OCI-M1 (cell line): ENCODE measurements at places on chromosomes 5 and 9.

DNA sequence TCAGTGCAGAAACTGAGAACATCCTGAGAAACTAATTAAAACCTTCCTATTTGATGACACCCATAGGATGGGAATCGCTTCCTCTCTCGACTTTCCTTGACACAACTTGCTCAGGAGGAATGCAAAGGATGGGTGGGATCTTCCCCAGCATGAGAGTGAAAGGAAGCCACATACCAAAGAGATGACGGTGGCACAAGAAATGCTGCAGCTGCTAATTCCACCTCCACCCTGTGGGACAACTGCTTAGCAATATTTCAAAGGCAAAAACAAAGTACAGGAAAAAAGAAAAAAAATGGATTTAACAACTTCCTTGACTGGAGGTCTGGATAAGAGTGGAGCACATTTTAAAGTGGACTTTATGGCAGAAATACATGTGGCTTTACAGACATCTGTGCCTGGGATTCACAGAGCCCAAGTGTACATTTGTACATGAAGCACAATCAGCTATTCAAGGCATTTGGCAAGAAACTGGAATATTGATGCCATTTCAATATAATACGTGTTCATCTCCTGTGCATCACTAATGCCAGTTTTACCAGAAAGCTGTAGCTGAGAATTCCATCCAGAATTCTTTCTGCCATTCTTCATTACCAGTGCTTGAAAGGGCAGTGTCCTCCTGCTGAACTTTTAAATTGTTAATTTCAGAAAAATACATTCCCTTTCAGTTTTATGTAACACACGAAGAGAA lies 359.2 kb upstream of the ACTBL2 start:
- no peak for DNase-seq

DNA sequence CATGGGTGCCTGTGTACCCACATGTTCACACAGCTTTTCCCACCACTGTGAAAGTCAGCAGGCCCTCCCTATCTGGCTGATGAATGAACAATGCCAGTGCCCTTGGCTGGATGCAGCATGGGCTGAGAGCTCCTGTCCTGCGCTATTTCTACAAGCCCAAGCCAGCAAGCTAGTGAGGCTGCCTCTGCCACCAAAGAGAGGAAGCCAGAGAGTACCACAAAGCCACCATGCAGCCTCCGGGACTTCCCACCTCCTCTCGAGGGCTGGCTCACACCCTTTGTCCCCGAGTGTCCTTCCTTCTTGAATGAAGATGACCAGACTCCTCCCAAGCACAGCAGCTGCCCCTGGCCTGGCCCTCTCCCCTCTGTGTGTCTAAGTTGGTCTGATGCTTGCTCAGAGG lies 76.5 kb downstream of the SH3PXD2B start:
- no peak for DNase-seq

DNA sequence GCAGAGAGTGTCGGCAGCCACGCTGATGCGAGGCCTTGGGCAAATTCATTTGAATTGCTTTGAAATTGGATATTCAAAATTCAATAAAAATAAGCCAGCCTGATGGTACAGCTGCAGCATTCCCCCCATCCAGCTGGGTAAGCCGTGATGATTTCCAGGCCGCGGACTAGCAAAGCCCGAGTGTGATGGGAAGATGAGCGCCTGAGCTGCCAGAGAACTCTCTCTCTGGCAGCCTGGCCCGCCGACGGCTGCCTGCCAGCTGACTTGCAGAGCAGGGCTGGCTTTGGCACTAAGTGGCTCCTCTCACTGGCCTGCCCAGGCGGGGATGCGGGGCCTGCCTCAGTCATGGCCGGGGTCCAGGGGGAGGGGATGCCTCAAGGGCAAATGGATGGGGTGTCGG lies 268.3 kb upstream of the WWC1 start:
- no peak for DNase-seq

- no peak for DNase-seq
Observed at GRCh38 chr9:69917743-69918142, 97.1 kb downstream of the CFAP95 start.
